Heart left ventricle (tissue), 16 donors: ENCODE measurements at places on chromosomes 2 and 18. TPM values are rescaled to one million over a fixed set of nuclear protein-coding genes. Genes with fewer than 3 reads are reported as not detected.
A peak's percentile ranks its signal among the peaks of the same experiment; 100 is the strongest.

DNA sequence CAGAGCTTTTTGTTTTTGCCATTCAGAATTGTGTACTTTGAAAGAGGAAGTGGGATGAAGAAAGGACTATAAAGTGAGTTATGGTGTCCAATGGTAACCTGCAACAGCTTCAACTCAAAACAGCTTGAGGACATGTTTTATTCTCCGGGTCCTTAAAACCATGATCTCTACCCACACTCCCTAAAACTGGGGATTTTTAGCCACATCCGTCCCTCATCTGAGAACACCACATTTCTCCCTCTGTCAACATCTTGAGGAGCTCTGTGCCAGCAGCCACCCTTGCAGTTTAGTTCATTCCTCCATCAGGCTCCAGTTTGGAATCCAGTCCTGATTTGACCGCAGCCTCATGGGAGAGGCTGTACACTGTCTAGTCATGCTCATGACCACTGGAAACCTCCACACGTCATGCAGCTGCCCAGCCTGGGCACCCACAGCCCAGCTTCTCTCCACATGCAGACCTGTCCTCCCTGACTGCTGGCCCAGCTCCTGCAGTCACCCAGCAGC lies 62.6 kb downstream of the C18orf63 start:
- DNase-seq = no peak

DNA sequence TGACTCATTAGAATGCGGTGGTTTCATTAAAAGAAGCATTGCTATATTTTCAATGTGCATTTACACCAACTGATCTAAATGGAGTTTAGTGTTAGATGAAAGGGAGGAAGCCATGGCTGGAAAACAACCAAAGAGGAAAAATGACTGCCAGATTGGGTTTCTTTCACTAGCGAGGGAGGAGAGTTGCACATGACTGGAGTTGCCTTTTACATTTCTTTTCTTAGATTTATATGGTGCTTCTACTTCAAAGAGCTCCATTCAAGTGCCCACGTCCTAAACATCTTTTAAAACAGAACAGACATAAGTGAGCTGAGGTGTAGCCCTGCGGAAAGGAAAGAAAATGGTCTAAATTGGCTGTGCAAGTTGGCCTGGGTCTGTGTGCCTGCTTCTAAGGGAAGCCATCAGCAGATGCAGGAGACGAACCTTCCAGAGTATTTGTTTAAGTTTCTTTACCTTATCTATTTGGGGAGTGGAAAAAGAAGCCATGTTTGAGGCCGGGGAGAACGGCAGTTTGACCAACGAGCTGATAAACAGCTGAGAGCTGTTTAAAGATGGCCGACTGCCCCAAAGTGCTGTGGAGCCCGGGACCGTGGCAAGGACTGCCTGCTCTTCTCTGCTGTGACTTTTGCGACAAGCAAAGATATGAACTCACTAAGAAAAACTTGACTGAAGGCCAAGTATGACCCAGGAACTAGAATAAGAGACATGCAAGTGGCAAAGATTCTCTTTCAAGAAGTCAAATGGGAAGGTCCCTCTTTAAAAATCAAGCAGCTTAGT lies 327.0 kb downstream of the ZNF516 start:
- no peak for DNase-seq

DNA sequence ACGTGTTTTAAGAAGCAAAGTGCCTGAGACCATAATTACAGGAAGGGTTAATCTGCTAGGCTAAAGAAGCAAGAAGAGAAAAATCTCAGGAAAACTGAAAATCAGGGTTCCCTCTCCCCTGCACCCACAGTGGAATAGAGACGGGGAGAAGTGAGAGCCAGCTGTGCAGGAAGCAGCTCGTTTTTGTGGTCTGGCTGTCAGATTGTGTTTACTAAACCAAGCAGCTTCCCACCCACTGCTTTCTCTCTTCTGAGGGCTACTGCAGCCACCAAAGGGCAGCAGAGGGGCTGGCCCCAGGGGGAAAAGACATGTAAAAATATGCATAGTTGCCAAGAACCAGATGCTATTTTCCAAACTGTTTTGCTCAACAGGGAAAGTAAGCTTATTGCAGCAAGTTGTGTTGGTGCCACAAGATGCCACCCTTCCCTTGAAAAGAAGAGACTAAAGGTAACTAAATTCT lies 72.6 kb upstream of the THUMPD2 start:
- peak; percentile 18 for DNase-seq

DNA sequence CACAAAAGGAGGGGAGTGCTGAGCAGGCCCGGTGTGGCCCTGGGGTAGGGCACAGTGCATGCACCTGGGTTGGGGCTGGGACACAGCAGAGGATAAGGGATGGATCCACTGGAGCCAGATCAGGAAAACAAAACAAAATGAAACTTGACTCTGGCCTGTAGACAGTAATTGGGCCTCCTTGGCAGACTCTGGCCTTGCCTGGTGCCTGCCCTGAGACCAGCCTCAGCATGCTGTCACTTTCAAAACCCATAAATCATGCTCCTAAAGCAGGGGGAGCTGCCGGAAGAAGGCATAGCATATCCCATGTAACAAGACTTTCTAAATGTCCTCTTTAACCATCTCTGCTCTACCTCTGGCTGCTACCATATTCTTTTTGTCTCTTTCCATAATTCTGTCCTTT lies 61.1 kb upstream of the IGFBP5 start:
- no peak for DNase-seq

GRCh38 chr2:161042990-161043625 lies 117.1 kb upstream of the TANK start:
- DNase-seq = no peak

DNA sequence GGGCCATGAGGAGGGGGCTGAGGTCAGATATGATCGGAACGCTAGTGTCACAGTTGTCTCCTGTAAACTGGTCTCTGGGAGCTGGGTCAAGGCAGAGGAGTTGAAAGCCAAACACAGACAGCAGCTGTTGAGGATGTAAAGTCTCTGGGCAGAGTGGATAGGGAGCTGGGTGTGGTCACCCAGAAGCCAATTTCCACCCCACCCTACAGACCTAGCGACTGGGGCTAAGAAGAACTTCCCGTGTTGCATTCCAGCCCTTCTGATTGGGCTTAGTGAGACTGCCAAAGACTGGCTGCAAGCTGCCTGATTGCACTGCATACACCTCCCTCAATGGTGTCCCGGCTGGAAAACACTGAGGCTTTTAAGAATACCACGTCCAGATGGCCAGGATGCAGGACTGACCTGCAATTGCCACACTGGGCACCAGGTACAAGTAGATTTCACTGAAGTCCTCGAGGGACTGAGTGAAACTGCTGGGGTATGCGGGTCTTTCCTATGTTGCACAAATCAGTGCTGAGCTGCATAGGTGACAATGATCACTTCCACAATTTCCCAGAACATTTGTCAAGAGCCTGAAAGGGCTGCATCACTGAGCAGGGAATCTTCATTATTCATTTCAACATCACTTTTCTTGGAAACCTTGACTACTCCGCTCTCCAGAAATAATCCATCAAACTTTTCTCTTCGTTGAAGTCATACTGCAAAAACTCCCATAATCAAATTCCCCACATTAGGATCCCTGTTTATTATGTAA lies 43.1 kb upstream of the EML4 start:
- DNase-seq = no peak

- no peak for DNase-seq
These were observed 1.5 kb downstream of the RHBDD1 start for GRCh38 chr2:226837334-226837733.

DNA sequence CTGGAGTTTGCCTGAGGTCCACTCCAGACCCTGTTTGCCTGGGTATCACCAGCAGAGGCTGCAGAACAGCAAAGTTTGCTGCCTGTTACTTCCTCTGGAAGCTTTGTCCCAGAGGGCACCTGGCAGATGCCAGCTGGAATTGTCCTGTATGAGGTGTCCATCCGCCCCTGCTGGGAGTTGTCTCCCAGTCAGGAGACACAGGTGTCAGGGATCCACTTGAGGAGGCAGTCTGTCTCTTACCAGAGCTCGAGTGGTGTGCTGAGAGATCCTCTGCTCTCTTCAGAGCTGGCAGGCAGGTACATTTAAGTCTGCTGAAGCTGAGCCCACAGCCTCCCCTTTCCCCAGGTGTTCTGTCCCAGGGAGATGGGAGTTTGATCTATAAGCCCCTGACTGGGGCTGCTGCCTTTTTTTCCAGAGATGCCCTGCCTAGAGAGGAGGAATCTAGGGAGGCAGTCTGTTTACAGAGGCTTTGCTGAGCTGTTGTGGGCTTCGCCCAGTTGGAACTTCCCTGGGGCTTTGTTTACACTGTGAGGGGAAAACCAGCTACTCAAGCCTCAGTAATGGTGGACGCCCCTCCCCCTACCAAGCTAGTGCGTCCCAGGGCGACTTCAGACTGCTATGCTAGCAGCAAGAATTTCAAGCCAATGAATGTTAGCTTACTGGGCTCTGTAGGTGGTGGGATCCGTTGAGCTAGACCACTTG lies 34.7 kb downstream of the TFPI start:
- DNase-seq = no peak

GRCh38 chr2:70161069-70161534 lies 29.7 kb downstream of the C2orf42 start:
- DNase-seq = no peak

DNA sequence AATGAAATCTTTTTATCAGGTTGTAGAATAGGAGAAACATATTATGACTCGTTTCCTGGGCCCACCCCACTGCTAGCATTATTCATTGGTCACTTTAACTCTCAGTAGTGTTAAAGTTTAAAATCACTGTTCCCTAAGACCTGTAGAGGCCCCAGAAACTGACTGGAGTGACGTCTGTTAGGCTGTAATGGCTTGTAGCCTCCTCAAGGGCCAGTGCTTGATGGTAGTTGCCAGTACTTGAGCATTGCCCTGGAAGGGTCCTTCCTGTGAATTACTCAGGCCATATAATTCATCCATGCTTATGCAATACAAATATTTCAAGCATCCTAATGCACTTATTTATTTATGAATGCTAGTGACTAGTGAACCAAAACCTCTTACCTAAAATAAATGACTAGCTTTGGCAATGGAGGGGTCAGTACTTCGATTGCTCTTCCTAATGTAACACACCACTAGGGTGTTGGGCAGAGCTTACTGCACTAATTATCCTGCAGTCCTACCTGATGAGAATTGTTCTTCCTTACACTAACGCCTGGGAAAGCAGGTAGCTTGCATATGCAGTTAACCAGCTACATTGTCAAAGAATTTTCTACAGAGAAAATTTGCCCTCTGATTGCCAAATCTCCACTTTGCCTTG lies 31.2 kb downstream of the ARHGAP25 start:
- no peak for DNase-seq

DNA sequence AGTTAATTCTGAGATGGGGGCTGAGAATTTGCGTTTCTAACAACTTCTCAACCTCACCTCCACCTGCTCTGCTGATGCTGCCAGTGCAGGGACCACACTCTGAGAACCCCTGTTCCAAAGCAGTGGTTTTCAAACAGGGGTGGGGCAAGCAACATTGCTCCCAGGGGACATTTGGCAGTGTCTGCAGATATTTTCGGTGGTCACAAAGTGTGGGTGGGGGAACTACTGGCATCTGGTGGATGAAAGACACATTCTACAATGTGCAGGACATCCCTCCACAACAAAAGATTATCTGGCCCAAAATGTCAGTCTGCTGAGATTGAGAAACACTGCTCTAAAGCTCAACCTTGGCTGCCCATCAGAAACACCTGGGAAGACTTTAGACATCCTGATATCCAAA lies 188.7 kb upstream of the SATB2 start:
- DNase-seq = no peak

CPLX4 gene
- polyA plus RNA-seq = not detected

RBKS gene
- polyA plus RNA-seq = 1.3 TPM

DUSP19 gene
- polyA plus RNA-seq = 4.2 TPM

RNF144A gene
- polyA plus RNA-seq = 3.5 TPM

ADCYAP1 gene
- 0.15 TPM for polyA plus RNA-seq

SERPINB4 gene
- polyA plus RNA-seq = 0.85 TPM
